ENCODE measurements at places on chromosomes 2 and 18.

DNA sequence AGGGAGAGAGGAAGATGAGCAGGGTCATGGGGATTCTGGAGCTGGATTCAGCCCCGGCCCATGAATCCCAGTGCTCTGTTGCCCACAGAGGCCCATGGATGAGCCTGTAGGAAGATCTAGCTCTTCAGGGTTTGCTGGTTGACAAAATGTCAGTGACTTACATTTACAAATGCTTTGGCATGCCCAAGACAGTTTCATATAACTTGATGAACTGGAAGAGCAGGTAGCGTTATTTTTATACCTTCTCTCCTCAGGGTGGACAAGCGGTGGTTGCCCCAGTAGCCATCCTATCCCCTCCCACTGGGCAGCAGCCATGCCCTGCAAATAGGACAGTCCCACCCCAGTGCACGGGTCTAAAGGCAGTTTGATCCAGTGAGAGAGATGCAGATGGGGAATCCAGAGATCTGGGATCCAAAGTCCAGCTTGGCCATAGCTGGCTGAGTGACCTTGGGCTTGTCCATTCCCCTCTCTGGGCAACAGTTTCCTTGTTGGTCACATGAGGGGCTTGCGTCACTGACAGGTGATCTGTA lies 21.5 kb upstream of the KCNK3 start:
- no peak overlapping the region for H3K27ac ChIP-seq
- H3K4me3 ChIP-seq: no peak overlapping the region
- no peaks in the 10 kb centered on the region for H3K36me3 ChIP-seq
- H3K27me3 ChIP-seq: no peaks in the 10 kb centered on the region

- H3K27ac ChIP-seq: no peak overlapping the region
- no peaks in the 10 kb centered on the region for H3K36me3 ChIP-seq
- no peak for DNase-seq
- no peak overlapping the region for H3K4me3 ChIP-seq
Measured at GRCh38 chr2:168033966-168034365, 213.4 kb downstream of the STK39 start.

- no peak overlapping the region for H3K4me3 ChIP-seq
- no peak for DNase-seq
- H3K36me3 ChIP-seq: no peaks in the 10 kb centered on the region
- no peaks in the 10 kb centered on the region for H3K27me3 ChIP-seq
- no peaks in the 10 kb centered on the region for H3K4me1 ChIP-seq
Measured at GRCh38 chr2:1837022-1837421, 92.7 kb upstream of the PXDN start.

GRCh38 chr2:173048522-173048896 lies 27.1 kb upstream of the MAP3K20 start:
- no peak for DNase-seq
- no peak overlapping the region for H3K4me3 ChIP-seq
- H3K36me3 ChIP-seq: no peaks in the 10 kb centered on the region
- no peaks in the 10 kb centered on the region for H3K27me3 ChIP-seq

DNA sequence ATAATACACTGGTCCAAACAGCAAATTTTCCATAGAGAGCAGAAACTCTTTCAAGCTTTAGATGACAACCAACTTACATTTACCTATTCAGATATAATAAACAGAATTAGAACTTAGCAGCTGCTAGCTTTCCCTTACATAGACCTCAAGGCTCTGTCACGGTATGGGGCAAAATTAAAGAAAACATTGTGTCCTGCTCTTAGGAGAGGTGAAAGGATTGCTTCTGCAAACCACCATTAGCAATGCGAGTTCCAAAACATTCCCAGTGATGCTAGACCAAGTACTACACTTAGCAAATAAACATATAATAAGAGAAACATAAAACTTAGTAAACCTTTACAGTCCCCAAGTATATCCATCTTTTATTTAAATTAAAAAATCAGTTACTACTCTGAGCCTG lies 183.3 kb downstream of the CAMKMT start:
- no peak overlapping the region for H3K4me3 ChIP-seq
- H3K27ac ChIP-seq: no peak overlapping the region
- no peaks in the 10 kb centered on the region for H3K27me3 ChIP-seq
- DNase-seq: no peak

DNA sequence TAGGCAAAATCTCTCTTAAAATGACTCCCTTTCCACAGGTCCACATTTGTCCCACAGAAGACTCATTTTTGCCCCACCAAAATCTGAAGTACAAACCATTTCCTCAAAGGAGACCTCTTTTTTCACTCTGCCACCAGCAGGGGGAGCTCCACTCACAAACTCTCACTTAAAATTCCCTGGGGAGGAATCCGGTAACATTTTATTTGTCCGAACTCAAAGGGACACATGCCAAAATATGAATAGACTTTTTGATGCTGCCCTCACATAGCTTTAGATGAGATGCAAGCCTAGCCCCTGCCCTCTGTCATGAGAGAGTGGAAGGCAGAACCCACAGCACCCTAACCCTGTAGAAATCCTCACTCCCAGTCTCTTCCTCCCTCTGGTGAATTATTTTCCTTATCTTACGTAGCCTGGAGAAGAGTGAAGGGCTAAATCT lies 57.1 kb downstream of the RMDN2 start:
- H3K27me3 ChIP-seq: no peaks in the 10 kb centered on the region
- no peaks in the 10 kb centered on the region for H3K36me3 ChIP-seq
- DNase-seq: peak; percentile 76
- peak overlapping the region; percentile 41 for H3K4me3 ChIP-seq
- H3K4me1 ChIP-seq: no peaks in the 10 kb centered on the region
- no peak overlapping the region for H3K27ac ChIP-seq

DNA sequence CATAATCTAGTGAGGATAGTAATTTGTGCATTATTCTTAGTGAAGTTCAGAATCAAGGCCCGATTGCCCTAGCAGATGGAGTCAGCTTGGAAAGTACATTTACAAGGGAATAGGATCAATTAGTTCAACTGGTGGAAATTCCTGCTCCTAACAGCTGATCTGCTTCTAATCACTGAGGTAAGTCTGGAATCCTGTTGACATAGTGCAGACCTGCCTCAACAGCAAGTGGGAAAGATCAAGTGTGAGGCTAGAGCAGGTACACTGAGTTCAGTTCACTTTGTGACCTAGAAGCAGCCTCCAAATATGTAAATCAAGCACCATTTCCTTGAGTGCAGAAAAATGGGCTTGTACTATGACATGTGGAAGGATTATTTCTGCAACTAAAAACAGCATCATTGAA lies 111.2 kb upstream of the NOSTRIN start:
- H3K4me3 ChIP-seq: no peak overlapping the region
- no peak for DNase-seq
- H3K4me1 ChIP-seq: no peaks in the 10 kb centered on the region
- no peaks in the 10 kb centered on the region for H3K27me3 ChIP-seq
- H3K27ac ChIP-seq: no peak overlapping the region
- H3K36me3 ChIP-seq: no peaks in the 10 kb centered on the region

DNA sequence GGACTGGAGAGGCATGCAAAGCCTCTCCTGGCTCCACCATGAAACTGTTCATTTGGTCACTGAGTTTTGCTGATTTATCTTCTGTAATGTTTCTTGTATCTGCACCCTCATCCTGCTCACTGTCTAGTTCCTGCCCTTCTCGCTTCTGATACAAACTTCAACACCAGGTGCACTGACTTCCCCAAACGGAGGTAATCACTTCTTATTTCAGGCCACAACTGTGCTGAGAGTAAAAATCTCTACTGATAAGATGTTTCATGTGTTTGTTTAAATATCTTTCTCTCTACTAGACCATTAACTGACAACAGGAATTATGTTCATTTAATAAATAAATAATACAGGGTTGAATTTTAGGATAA lies 10.9 kb upstream of the NT5C1B start:
- H3K4me3 ChIP-seq: no peak overlapping the region
- H3K36me3 ChIP-seq: no peaks in the 10 kb centered on the region
- DNase-seq: no peak
- H3K27me3 ChIP-seq: no peaks in the 10 kb centered on the region
- no peak overlapping the region for H3K27ac ChIP-seq

- no peaks in the 10 kb centered on the region for H3K27me3 ChIP-seq
- DNase-seq: no peak
- H3K27ac ChIP-seq: no peak overlapping the region
Measured at GRCh38 chr2:176084611-176085119, 903 bp upstream of the EVX2 start.

GRCh38 chr2:184562532-184562931 lies 35.8 kb upstream of the ZNF804A start:
- H3K36me3 ChIP-seq: no peaks in the 10 kb centered on the region
- no peak for DNase-seq
- H3K27me3 ChIP-seq: no peaks in the 10 kb centered on the region
- no peak overlapping the region for H3K4me3 ChIP-seq

DNA sequence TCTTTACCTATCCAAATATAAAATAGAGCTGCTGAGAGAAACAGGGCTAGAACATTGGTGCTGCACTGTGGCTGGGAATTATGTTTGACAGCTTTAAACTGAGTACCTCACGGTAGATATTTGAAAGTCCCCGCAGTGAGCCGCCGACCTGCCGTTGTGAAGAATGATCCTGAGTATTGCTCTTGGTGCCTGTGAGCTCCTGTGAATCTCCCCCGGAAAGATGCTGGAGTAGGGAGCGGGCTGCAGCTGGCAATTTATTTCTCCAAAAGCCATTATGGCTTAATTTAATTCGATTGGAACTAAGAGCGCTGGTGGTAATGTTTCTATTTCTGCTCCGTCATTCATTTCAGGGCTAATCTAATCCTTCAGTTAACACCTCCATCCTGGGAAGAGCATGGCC lies 129.4 kb upstream of the TPO start:
- DNase-seq: no peak
- H3K4me3 ChIP-seq: no peak overlapping the region
- H3K27me3 ChIP-seq: no peaks in the 10 kb centered on the region

DNA sequence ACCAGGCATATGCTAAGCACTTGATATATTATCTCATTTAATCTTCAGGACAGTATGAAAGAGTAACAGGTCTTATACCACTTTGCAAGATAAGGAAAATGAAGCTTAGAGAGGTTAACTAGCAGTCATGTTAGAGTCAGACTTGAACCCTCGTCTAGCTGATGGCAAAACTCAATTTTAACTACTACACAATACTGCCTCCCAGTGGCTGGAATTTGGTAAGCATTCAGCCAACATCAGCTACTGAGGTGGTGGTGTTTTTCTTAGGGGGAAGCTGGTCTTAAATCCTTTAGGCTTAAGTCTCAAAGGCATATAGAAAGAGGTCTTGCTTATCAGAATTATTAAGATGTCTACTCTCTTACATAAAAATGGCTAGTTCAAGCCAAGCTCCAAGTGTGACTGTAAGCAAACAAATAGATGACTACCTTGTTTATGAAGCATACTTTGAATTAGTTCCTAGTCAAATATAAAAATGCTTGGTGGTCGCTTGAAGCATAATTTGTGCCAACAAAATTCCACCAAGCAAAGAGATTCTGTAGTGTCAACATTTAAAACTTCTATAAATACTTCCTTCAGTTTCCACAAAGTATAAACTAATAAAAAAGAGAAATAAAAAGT lies 325.4 kb upstream of the FIGN start:
- H3K36me3 ChIP-seq: no peaks in the 10 kb centered on the region
- H3K27ac ChIP-seq: no peak overlapping the region
- peaks cover 2% of the 10 kb centered on the region for H3K4me1 ChIP-seq
- DNase-seq: no peak

- H3K27me3 ChIP-seq: no peaks in the 10 kb centered on the region
- H3K36me3 ChIP-seq: no peaks in the 10 kb centered on the region
- H3K4me1 ChIP-seq: no peaks in the 10 kb centered on the region
- no peak overlapping the region for H3K4me3 ChIP-seq
- no peak overlapping the region for H3K27ac ChIP-seq
- DNase-seq: no peak
Measured at GRCh38 chr18:66825347-66825746, 221.5 kb upstream of the CDH19 start.

- H3K4me1 ChIP-seq: no peaks in the 10 kb centered on the region
- no peaks in the 10 kb centered on the region for H3K36me3 ChIP-seq
- H3K27me3 ChIP-seq: no peaks in the 10 kb centered on the region
- no peak overlapping the region for H3K27ac ChIP-seq
Measured at GRCh38 chr2:162123806-162124758, 28.0 kb downstream of the GCG start.

- H3K27me3 ChIP-seq: no peaks in the 10 kb centered on the region
- no peaks in the 10 kb centered on the region for H3K36me3 ChIP-seq
- no peak overlapping the region for H3K4me3 ChIP-seq
Measured at GRCh38 chr2:44813658-44814057, 127.8 kb upstream of the SIX3 start.

GRCh38 chr2:74290066-74290465 lies 53.1 kb downstream of the SLC4A5 start:
- no peaks in the 10 kb centered on the region for H3K4me1 ChIP-seq
- no peak overlapping the region for H3K4me3 ChIP-seq
- no peaks in the 10 kb centered on the region for H3K36me3 ChIP-seq
- no peaks in the 10 kb centered on the region for H3K27me3 ChIP-seq
- H3K27ac ChIP-seq: no peak overlapping the region
- DNase-seq: no peak

DNA sequence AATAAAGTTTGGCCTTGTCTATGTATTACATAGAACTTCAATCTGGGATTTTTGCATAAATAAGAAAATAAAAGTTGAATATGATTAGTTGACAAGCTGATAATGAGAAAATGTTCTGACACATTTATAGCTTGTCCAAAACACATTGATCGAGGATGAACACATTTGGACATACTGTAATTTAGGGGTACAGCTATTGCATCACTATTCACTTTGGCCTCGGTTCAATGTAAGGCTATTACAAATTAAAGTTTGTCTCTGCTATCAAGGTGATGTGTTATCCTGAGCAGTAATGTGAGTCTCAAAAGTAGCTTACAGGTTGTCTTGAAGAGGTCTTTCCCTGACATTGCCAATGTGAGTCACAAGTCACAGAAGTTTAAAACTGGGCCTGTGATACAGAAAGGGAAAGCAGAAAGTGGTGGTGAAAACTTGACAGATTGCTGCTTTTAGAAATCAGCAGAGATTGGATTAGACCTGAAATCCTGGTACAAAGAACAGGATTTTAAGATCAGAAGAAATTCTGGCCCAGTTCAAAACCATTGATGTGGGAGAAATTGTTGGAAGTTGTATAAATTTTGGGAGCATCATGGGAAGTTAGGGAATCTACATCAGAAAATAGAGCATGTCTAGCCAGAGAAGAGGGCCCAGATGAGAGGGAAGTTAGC lies 674.1 kb downstream of the NYAP2 start:
- H3K4me1 ChIP-seq: no peaks in the 10 kb centered on the region
- H3K4me3 ChIP-seq: no peak overlapping the region
- no peaks in the 10 kb centered on the region for H3K27me3 ChIP-seq
- no peaks in the 10 kb centered on the region for H3K36me3 ChIP-seq

- H3K36me3 ChIP-seq: no peaks in the 10 kb centered on the region
- peak overlapping the region; percentile 34 for H3K27ac ChIP-seq
- H3K4me3 ChIP-seq: no peak overlapping the region
Measured at GRCh38 chr2:173991856-173992588, 26.8 kb upstream of the SP3 start.

- no peaks in the 10 kb centered on the region for H3K4me1 ChIP-seq
- H3K27ac ChIP-seq: no peak overlapping the region
- no peak overlapping the region for H3K4me3 ChIP-seq
- H3K36me3 ChIP-seq: peaks cover 9% of the 10 kb centered on the region
- H3K27me3 ChIP-seq: no peaks in the 10 kb centered on the region
- no peak for DNase-seq
Measured at GRCh38 chr2:226862623-226863022, 26.8 kb downstream of the RHBDD1 start.

All from aorta (tissue), 5 donors.